ENCODE measurements at places on chromosomes 11 and 22. TPM values are rescaled to one million over a fixed set of nuclear protein-coding genes. Genes with fewer than 3 reads are reported as not detected.

- DNase-seq, result peak; percentile 66
- H3K36me3 ChIP-seq, result no peaks in the 10 kb centered on the region
- H3K27ac ChIP-seq, result no peak overlapping the region
- H3K4me1 ChIP-seq, result peaks cover 6% of the 10 kb centered on the region
These were observed 15.8 kb upstream of the SIK2 start for GRCh38 chr11:111586388-111586831.

APLNR gene
- not detected for total RNA-seq

- no peaks in the 10 kb centered on the region for H3K4me1 ChIP-seq
- H3K27me3 ChIP-seq, result peaks cover 74% of the 10 kb centered on the region
- H3K27ac ChIP-seq, result no peak overlapping the region
- no peak for DNase-seq
- H3K4me3 ChIP-seq, result no peak overlapping the region
- H3K36me3 ChIP-seq, result no peaks in the 10 kb centered on the region
These were observed 94.1 kb downstream of the CACNA1I start for GRCh38 chr22:39664485-39665200.

YPEL1 gene
- total RNA-seq, result 1.1 TPM

JHY gene
- total RNA-seq, result 0.56 TPM

OR51I1 gene
- total RNA-seq, result not detected

RFPL1 gene
- total RNA-seq, result not detected

- H3K4me3 ChIP-seq, result no peak overlapping the region
- H3K27me3 ChIP-seq, result peaks cover 5% of the 10 kb centered on the region
- no peaks in the 10 kb centered on the region for H3K36me3 ChIP-seq
- no peak overlapping the region for H3K27ac ChIP-seq
- H3K4me1 ChIP-seq, result peaks cover 3% of the 10 kb centered on the region
- no peak for DNase-seq
These were observed 70.2 kb upstream of the LMO1 start for GRCh38 chr11:8333811-8334401.

- no peak overlapping the region for H3K4me3 ChIP-seq
- no peaks in the 10 kb centered on the region for H3K27me3 ChIP-seq
- peaks cover 8% of the 10 kb centered on the region for H3K36me3 ChIP-seq
- 0 out of 2 replicates have a peak overlapping the region, but pooled peaks have one; percentile 7 for H3K27ac ChIP-seq
- peaks cover 17% of the 10 kb centered on the region for H3K4me1 ChIP-seq
These were observed 50.4 kb downstream of the ANO1 start for GRCh38 chr11:70128435-70128906.

GUCY1A2 gene
- under 0.01 TPM for total RNA-seq

DNA sequence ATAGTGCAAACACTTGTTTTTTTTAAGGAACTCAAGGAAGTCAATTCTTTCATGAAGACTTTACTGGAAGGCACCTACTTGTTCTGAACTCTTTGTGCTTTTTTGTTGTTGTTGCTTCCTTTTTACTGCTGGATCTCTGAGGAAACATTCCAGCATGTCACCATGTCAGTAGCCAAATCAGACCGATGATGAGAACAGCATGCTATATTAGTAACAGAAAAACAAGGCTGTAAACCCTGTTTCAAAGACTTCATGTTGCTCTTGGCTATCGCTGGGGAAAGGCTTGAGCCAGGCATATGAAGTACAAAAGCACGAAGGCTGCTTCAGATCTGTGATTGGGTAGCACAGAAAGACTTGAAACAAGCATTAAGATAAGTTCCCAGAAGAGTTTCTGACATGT is 125.6 kb upstream of the SLC5A12 start:
- DNase-seq, result no peak
- H3K36me3 ChIP-seq, result no peaks in the 10 kb centered on the region
- no peaks in the 10 kb centered on the region for H3K27me3 ChIP-seq
- H3K4me1 ChIP-seq, result peaks cover 2% of the 10 kb centered on the region
- no peak overlapping the region for H3K4me3 ChIP-seq
- no peak overlapping the region for H3K27ac ChIP-seq

DNA sequence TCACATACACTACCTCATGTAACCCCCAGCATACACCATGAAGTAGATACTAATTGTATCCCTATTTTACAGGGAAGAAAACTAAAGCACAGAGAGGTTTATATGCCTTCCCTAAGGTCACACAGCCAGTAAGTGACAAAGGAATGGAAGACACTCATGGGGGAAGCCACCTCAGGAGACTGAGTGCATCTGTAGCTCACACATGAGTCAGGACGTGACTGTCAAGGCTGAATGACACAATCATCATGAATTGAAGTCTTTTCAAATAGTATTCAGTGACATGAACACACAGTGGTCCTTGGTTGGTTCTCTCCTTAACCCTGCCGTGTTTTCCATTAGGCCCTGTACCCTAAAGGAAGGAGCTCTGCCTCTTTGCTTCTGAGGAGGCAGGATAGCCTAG is 463.0 kb downstream of the NTM start:
- no peak overlapping the region for H3K4me3 ChIP-seq
- H3K27me3 ChIP-seq, result peaks cover 11% of the 10 kb centered on the region
- H3K27ac ChIP-seq, result no peak overlapping the region
- DNase-seq, result no peak
- no peaks in the 10 kb centered on the region for H3K36me3 ChIP-seq

GRCh38 chr22:48185071-48186055 is 1422.9 kb downstream of the TBC1D22A start:
- DNase-seq, result no peak
- no peaks in the 10 kb centered on the region for H3K4me1 ChIP-seq
- H3K27me3 ChIP-seq, result no peaks in the 10 kb centered on the region
- no peak overlapping the region for H3K4me3 ChIP-seq

CCDC73 gene
- total RNA-seq, result not detected

GAS2L1 gene
- total RNA-seq, result 1.4 TPM

DNA sequence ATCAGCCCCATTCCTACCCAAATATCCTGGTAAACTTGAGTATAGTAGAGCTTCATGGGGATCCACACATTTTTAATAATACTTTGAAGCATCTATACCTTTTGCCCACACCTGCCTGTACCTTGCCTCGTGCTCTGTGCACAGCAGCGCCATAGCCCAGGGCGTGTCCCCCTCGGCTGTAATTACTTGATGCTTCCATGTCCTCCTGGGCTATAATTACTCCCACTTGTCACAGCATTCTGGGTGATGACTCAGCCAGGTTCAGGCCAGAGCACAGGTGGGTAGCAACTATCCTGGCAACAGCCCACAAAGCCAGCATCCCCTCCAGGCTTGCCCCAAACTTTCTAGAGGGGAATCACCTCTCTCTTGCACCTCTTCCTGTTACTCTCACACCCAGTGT is 23.7 kb upstream of the SLC36A4 start:
- no peak for DNase-seq
- H3K36me3 ChIP-seq, result no peaks in the 10 kb centered on the region
- peaks cover 9% of the 10 kb centered on the region for H3K27me3 ChIP-seq
- H3K4me1 ChIP-seq, result no peaks in the 10 kb centered on the region
- no peak overlapping the region for H3K27ac ChIP-seq

GRCh38 chr11:111635706-111636045 is 33.4 kb downstream of the SIK2 start:
- H3K27me3 ChIP-seq, result no peaks in the 10 kb centered on the region
- no peak overlapping the region for H3K4me3 ChIP-seq
- peak; percentile 67 for DNase-seq
- peak overlapping the region; percentile 23 for H3K27ac ChIP-seq
- no peaks in the 10 kb centered on the region for H3K36me3 ChIP-seq

DNA sequence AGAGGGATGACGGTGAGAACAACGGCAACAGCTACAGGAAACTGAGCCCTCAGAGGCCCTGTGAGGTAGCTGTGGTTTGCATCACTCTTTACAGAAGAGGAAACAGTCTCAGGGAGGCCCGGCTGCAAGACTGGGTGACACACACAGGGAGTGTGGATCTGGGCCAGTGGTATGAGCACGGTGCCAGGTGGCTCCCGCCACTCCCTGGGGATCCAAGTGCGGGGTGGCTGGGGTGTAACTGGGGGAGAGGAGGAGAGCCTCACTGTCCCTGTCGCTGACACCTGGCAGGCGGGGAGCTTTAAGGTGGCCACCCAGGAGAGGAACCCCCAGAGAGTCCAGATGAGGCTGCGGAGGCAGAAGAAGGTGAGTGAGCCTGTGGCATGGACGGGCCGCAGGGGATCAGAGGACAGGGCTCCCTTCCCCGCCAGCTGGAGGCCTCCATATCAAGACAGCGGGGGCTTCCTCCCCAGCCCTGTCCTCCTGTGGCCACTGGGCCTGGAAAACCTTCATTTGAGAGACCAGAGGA is 5.6 kb downstream of the RGL4 start:
- H3K36me3 ChIP-seq, result peaks cover 23% of the 10 kb centered on the region
- peak; percentile 56 for DNase-seq
- H3K4me3 ChIP-seq, result no peak overlapping the region
- peaks cover 14% of the 10 kb centered on the region for H3K4me1 ChIP-seq
- no peak overlapping the region for H3K27ac ChIP-seq
- H3K27me3 ChIP-seq, result no peaks in the 10 kb centered on the region
